Pancreas (tissue), 10 donors: ENCODE measurements at places on chromosomes 16 and 17. TPM values are rescaled to one million over a fixed set of nuclear protein-coding genes. Genes with fewer than 3 reads are reported as not detected.

DNA sequence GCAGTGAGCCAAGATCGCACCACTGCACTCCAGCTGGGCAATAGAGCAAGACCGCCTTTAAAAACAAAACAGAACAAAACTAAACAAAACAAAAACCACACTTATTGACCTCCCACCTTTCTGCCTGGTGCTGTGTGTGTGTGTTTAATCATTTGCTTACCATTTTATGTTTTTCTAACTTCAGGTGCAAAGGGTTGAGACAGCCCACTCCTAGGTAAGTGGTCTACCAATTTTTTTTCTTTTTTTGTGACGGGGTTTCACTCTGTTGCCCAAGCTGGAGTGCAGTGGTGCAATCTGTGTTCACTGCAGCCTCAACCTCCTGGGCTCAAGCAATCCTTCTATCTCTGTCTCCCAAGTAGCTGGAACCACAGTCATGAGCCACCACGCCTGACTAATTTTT, 65.8 kb downstream of the SALL1 start:
- no peaks in the 10 kb centered on the region for H3K36me3 ChIP-seq
- no peak overlapping the region for H3K27ac ChIP-seq
- H3K27me3 ChIP-seq: no peaks in the 10 kb centered on the region

DNA sequence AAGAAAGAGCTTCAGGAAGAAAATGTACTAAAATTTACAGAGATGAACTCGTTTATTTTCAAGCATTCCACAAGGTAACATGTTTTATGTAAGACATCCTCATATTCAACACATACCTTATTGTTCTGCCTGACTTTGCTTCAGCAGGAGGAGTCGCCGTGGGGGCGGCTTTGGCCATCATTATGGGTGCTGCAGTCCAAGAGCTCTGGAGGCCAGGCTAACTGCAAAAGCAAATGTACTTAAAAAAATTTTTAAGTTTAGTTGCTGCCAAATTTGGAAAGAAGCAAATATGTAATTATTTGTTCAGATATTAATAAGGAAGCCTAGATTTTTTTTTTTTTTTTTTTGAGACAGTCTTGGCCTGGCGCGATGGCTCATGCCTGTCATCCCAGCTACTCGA, 4.1 kb upstream of the SPG7 start:
- H3K4me3 ChIP-seq: no peak overlapping the region
- no peaks in the 10 kb centered on the region for H3K36me3 ChIP-seq
- H3K27me3 ChIP-seq: no peaks in the 10 kb centered on the region
- DNase-seq: no peak

DNA sequence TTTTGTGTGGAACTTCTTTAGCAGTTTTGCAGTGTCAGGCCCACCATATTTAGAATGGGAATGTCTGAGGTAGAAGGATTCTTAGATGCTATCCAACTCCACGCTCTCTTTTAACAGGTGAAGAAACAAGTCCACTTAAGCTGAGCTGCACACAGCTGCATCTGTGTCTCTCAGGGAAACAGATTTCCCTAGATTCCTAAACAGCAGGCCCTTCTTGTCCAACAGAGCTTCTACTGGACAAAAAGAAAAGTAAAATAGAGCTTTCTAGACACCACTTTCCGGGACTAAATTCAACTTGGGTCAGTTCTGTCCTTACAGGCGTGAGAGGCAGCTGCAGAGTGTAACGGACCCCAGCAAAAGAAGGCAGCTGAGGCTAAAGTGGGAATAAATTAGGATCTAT, 51.7 kb downstream of the SNX11 start:
- H3K4me3 ChIP-seq: no peak overlapping the region
- H3K4me1 ChIP-seq: peaks cover 43% of the 10 kb centered on the region
- no peak overlapping the region for H3K27ac ChIP-seq
- DNase-seq: no peak
- H3K36me3 ChIP-seq: no peaks in the 10 kb centered on the region
- no peaks in the 10 kb centered on the region for H3K27me3 ChIP-seq

- DNase-seq: no peak
- no peak overlapping the region for H3K27ac ChIP-seq
- H3K4me3 ChIP-seq: no peak overlapping the region
Observed at GRCh38 chr17:58353389-58353825, 1.4 kb upstream of the SUPT4H1 start.

GRCh38 chr17:413016-413350, 60.4 kb upstream of the RPH3AL start:
- DNase-seq: no peak
- H3K36me3 ChIP-seq: peaks cover 7% of the 10 kb centered on the region
- H3K4me3 ChIP-seq: no peak overlapping the region
- H3K4me1 ChIP-seq: peaks cover 13% of the 10 kb centered on the region
- H3K27ac ChIP-seq: no peak overlapping the region

DNA sequence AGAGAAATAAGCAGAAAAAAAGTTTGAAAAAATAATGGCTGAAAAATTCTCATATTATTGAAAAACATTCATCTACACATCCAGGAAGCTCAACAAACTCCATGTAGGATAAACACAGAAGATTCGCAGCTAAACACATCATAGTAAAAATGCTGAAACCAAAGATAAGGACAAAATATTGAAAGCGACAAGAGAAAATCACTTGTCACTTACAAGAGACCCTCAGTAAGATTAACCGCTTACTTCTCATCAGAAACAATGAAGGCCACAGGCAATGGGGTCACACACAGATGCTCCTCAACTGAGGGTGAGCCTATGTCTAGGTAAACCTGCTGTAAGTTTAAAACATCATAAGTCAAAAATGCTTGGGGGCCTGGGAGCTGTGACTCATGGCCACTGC, 38.1 kb upstream of the METRNL start:
- DNase-seq: no peak
- no peaks in the 10 kb centered on the region for H3K27me3 ChIP-seq
- no peaks in the 10 kb centered on the region for H3K36me3 ChIP-seq
- H3K4me3 ChIP-seq: no peak overlapping the region
- no peaks in the 10 kb centered on the region for H3K4me1 ChIP-seq

- no peak for DNase-seq
- no peak overlapping the region for H3K27ac ChIP-seq
- no peaks in the 10 kb centered on the region for H3K36me3 ChIP-seq
- no peak overlapping the region for H3K4me3 ChIP-seq
- H3K4me1 ChIP-seq: no peaks in the 10 kb centered on the region
- H3K27me3 ChIP-seq: no peaks in the 10 kb centered on the region
Observed at GRCh38 chr16:13951611-13952010, 31.7 kb downstream of the ERCC4 start.

The PRR29 gene
- total RNA-seq: not detected

DNA sequence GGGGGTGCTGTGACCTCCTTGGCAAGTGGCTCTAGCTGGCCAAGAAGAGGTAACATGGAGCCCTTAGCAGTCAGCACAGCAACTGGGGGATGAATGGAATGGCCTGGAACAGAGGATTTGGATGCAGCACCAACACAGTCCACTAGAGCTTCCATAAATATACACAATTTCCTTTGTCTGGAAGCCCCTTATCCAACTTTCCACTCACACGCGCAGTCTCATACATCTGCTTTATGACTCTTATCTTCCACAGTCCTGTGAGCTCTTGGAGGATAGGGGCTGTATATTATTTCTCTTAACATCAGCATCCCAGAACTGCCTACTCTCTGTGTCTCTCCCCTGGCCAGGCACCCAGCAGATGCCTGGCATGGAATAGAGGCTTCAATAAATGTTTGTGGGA, 235.6 kb upstream of the MAF start:
- H3K36me3 ChIP-seq: no peaks in the 10 kb centered on the region
- H3K27me3 ChIP-seq: no peaks in the 10 kb centered on the region
- no peak for DNase-seq
- H3K27ac ChIP-seq: no peak overlapping the region

The CHD9NB gene
- 4.1 TPM for total RNA-seq

- H3K36me3 ChIP-seq: no peaks in the 10 kb centered on the region
- H3K4me3 ChIP-seq: no peak overlapping the region
- H3K27me3 ChIP-seq: no peaks in the 10 kb centered on the region
- no peaks in the 10 kb centered on the region for H3K4me1 ChIP-seq
Observed at GRCh38 chr17:53472586-53472985, 350.1 kb upstream of the KIF2B start.

DNA sequence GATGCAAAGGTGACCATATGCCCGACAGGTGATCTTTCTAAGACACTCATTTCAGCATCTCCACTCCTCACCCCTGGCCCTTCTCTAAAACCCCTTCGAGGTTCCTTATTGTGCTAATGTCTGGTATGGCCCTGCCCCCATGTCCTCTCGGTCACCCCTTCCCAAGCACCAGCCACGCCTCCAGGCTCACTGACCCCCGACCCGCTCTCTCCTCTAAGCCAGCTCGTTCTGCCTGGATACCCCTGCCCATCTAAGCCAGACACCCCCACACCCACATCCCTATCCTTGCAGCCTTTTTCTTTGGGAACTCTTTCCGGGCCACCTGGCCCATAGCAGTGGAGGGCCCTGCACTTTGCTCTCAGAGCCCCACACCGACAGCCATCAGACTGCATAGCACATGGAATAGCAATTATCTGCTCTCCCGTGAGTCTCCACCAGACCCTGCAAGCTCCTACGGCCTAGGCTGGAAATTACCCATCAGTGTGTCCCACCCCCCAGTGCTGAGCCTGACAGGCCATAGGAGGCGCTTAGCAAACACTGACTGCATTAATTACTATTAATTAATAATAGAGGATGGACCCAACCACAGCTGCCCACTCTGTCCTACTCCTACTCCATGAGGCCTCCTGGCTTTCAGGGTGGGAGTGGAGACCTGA, 176.7 kb downstream of the TMEM132E start:
- no peaks in the 10 kb centered on the region for H3K4me1 ChIP-seq
- no peak for DNase-seq
- H3K27me3 ChIP-seq: no peaks in the 10 kb centered on the region
- no peaks in the 10 kb centered on the region for H3K36me3 ChIP-seq

DNA sequence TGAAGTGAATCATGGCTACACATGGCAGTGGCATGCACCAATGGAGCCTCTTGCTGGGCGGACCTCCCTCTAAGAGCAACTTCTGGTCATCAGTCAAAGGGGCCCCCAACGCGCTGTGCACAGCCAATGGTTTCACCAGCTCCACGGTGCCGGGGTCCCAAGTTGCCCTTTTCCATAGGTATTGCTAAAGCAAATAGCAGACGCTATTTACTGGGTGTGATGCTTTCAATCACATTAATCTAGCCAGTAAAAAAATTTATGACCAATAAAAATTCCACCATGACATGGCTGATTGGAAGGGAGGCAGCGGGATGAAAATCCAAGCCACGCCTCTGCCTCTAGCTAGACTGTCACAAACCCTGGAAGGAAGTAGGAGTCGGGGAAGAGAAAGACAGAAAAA, 680.3 kb upstream of the SOX9 start:
- no peaks in the 10 kb centered on the region for H3K27me3 ChIP-seq
- H3K4me3 ChIP-seq: no peak overlapping the region
- H3K36me3 ChIP-seq: no peaks in the 10 kb centered on the region
- peaks cover under 1% of the 10 kb centered on the region for H3K4me1 ChIP-seq

GRCh38 chr17:78735832-78736525, 46.1 kb downstream of the CYTH1 start:
- DNase-seq: no peak
- H3K36me3 ChIP-seq: no peaks in the 10 kb centered on the region
- peaks cover 30% of the 10 kb centered on the region for H3K4me1 ChIP-seq
- peak overlapping the region; percentile 84 for H3K27ac ChIP-seq
- H3K4me3 ChIP-seq: peak overlapping the region; percentile 70
- no peaks in the 10 kb centered on the region for H3K27me3 ChIP-seq

The DUSP14 gene
- total RNA-seq: 5.6 TPM

DNA sequence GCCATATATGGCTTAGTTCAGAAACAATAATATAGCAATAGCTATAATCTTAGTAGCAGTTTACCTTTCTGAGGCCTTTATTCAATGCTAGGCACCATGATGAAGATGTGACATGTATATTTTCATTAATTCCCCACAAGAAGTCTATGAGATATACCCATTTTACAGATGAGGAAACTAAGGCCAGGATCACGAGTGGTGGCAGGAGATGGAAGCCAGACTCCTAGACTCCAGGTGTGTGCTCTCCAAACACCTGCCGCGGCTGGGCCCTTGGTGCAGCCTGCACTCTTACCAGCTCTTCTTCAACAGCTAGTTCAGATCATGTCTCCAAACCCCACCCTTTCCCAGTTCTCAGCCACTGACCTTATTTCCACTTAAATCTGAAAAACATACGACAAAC, 15.2 kb downstream of the NXPH3 start:
- DNase-seq: no peak
- H3K4me1 ChIP-seq: no peaks in the 10 kb centered on the region
- H3K4me3 ChIP-seq: no peak overlapping the region
- H3K27ac ChIP-seq: no peak overlapping the region

The CLEC18B gene
- total RNA-seq: 0.21 TPM

- H3K36me3 ChIP-seq: no peaks in the 10 kb centered on the region
- H3K27ac ChIP-seq: no peak overlapping the region
- no peaks in the 10 kb centered on the region for H3K27me3 ChIP-seq
- no peak overlapping the region for H3K4me3 ChIP-seq
- DNase-seq: no peak
- H3K4me1 ChIP-seq: no peaks in the 10 kb centered on the region
Observed at GRCh38 chr16:89183975-89184676, 12.6 kb downstream of the CDH15 start.

The NOXO1 gene
- total RNA-seq: 0.52 TPM

DNA sequence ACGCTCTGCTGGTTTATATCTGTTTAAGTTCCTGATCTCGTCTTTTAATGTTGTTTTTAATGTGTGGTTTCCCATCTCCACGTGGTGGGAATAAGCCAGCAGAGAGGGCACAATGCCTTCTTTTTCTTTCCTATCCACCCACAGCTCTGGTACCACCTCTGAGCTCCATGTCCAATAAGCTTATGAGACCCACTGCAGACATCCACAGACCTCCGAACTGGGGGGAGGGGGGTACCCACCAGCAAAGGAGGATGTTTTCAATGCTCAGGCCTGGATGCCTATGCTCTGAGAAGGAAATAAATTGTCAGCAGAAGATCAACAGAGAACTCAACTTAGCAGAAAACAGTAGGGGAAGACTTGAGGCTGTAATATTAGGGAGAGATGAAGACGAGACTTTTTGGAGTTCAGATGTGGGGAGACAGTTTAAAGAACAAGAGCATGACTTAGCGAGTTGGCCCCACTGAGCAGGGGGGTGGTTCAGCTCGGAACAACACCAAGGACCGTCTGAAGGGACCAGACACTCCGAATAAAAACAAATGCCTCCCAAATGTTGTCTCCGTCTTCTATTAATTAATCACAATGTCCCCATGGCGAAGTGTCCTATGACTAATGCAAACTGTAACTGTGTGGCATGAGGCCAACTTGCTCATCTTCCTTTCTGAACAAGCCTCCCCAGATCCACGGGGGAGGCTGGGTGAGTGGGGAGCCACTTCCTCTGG, 62.7 kb downstream of the GAS7 start:
- H3K27ac ChIP-seq: no peak overlapping the region
- H3K4me1 ChIP-seq: no peaks in the 10 kb centered on the region
- peak; percentile 20 for DNase-seq
- H3K36me3 ChIP-seq: no peaks in the 10 kb centered on the region
- H3K27me3 ChIP-seq: no peaks in the 10 kb centered on the region
